GM12891 (cell line): ENCODE measurements at places on chromosomes 2 and 18.

- DNase-seq: no peak
Observed at GRCh38 chr2:59754011-59754735, 799.3 kb downstream of the BCL11A start.

DNA sequence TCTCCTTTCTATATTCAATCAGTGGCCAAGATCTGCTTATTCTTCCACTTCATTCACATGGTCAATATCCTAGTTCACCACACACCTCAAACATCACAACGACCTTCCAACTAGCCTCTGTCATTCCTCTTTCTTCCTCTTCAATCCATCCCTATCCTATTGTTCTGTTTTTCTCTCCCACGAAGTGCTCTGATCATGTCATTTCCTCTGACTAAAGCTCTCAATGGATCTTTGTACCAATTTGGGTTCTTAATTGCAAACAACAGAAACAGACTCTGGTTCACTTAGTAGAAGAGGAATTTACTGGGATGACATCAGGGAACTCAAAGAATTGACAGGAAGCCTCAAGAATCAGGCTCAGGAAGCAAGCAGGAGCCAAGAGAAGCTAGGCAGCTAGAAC lies 23.5 kb downstream of the WNT10A start:
- no peak for DNase-seq

- DNase-seq: no peak
Observed at GRCh38 chr18:5625076-5625475, 81.3 kb upstream of the EPB41L3 start.

DNA sequence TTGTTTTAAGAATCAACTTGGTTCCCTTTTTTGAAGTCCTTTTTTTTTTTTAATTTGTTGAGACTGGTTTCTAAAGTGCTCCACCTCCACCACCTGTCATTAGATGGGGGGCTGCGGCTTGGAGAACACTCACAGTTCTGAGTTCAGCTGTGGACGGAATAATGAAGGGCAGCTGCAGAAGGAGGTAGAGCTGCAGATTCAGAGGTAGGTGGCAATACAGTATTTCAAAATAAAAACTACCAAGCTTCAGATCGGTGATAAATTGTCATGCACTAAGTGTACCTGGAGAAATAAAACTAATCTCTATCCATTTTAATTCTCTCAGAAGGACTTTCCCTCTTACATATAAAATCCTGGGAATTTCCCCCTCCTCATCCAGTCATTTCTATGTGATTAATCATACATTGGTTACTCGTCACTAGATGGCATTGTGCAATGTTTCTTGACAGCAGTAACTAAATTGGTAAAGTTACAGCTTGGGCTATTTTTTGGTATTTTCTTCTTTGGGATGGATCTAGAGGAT lies 81.1 kb upstream of the SLC39A10 start:
- DNase-seq: no peak

- no peak for DNase-seq
Observed at GRCh38 chr2:146412625-146413024, 1432.2 kb upstream of the ACVR2A start.

DNA sequence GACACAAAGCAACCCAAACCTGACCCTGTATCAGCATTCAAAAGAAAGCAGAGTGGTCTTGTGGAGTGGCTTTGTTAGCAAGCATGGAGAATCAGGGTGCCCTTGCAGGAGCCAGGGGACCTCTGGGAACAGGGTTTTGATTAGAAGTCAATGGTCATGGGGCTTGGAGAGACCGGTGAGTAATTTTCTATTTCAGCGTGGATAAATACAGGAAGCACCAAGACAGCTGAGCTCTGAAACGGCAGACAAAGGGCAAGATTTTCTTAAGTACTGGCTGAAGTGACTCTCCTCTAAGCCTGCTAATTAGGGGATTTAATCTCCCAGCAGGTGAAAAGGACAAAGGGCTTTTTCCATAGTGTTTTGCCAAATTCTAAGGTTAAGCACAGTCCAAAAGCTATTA lies 78.0 kb upstream of the GAREM1 start:
- no peak for DNase-seq

DNA sequence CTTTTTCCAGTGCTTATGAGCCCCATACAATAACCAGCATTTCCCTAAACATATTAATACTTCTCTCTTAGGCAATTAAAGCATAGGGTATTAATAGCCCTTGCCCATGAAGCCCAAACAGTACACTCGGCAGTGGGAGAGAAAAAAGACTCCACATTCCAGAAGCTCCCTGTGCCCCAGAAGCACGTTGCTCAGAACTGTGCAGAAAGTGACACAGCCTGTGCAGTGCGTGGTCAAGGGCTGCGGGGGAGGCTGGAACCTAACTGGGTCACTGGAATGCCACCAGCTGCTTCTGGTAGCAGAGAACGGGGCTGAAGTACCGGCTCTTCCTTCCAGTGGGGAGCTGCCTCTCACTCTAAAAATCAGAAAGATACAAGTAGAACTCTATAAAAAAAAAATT lies 32.7 kb downstream of the EIPR1 start:
- DNase-seq: no peak

- DNase-seq: no peak
Observed at GRCh38 chr2:12207491-12207890, 461.1 kb downstream of the LPIN1 start.

DNA sequence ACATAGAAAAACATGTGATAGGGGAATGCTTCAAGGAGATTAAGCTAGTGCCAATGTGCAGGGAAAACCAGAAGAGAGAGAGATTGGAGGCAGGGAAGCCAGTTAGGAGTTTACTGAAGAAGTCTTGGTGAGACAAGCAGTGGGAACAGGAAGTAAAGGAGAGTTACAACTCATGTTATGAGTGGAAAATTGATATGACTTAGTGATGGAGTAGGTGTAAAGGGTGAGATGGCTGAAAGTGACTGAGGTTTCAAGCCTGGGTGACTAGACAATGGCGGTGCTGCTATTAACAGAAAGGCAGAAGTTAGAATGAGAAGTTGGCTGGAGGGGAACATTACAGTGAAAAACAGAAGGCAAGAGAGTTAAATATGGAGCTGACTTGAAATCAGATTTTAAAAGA lies 16.5 kb downstream of the DOK1 start:
- no peak for DNase-seq

DNA sequence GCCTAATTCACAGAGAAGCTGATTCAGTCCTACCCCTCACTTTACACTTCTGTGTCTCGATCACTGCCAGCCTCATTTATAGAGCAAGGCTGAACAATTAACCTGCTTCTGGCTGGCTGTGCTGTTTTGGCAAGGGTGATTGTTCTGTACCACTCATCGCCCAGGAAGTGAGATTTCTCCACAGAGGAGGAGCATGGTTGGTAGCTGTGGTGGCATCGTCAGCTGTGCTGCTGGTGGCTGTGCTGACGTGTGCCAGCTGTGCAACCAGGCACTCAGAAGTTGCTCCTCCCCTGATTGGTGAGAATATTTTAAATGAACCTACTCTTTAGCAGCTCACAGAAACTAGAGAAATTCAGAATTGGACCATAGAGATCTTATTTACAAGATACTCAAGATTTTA lies 158.3 kb downstream of the EML6 start:
- no peak for DNase-seq

GRCh38 chr18:41771973-41772372 lies 183.1 kb upstream of the PIK3C3 start:
- DNase-seq: no peak

DNA sequence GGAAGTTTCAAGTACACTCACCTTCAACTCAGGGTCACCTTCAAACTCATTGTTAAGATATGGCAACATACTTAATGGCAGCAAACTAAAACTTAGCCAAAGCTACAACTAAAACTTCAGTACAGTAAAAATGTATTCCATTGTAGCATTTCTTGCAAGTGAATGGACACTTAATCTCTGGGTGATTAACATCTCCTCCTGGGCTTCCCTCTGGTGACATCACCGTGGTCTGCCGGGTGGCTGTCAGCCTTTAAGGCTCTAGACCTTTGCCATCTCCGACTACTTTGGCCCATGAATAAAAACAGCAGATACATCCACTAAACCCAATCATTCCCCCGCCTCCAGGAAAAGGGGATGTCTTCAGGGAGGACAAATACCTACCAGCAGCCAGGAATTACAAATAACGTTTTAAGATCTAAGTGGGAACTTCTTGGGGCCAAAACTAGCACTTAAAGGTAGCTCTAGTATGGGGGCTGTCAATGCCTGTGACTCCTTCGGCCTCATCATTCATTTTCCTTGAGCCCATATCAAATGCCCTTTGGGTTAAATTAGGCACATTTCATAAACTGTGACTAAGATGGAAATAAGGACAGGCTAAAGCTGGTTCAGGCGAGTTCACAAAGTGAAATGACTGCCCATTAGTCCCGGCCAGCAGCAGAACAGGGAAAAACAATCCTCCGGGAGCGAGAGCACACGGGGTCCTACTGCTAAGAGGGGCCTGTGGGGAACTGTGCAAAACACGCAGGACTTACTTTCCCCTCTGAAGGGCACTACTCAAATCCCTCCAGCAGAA lies 1.1 kb downstream of the TFCP2L1 start:
- DNase-seq: no peak

GRCh38 chr2:64410671-64411070 lies 43.3 kb upstream of the LGALSL start:
- DNase-seq: no peak

GRCh38 chr18:74286106-74286855 lies 5.5 kb downstream of the CYB5A start:
- no peak for DNase-seq
